ENCODE measurements at places on chromosomes 7 and 10.

DNA sequence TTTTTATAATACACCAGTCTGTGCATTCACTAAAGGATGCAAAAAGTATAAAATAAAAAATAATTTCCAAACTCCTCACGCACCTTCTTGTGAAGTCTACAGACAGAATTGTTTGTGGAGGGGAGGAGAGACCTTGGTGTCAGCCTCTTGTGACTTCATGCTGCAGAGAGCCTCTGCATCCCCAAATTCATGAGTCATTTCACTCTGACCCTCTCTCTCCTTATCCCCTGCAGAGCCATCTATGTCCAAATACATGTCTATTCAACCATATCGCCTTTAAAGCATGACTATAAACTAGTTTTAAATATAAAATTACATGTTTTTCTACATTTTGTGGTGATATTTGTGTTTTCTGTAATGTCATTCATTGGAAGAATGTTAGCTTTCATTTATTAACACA is 6.0 kb downstream of the CREB5 start:
- DNase-seq, result no peak

DNA sequence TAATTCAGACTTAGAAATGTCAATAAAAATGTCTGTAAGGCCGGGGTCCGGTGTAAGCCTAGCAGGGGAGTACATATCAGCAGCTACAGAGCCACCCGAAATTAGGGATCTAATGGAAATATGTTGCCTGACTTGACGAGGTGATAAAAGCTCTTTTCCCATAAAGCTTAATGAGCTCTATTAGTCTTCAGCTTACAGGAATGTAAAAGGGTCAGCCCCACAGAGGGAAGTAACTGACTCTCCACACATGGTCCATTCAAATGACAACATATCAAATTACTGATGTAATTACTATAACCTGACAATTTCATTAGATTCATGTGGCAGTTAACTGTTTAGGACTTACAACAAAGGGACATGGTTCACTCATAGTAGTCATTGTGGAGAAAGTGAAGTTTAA is 62.3 kb downstream of the ATE1 start:
- DNase-seq, result no peak

- no peak for DNase-seq
Observed at GRCh38 chr10:89392974-89393373, 551 bp downstream of the IFIT1 start.

- no peak for DNase-seq
Observed at GRCh38 chr10:23676296-23676695, 237.4 kb downstream of the OTUD1 start.

DNA sequence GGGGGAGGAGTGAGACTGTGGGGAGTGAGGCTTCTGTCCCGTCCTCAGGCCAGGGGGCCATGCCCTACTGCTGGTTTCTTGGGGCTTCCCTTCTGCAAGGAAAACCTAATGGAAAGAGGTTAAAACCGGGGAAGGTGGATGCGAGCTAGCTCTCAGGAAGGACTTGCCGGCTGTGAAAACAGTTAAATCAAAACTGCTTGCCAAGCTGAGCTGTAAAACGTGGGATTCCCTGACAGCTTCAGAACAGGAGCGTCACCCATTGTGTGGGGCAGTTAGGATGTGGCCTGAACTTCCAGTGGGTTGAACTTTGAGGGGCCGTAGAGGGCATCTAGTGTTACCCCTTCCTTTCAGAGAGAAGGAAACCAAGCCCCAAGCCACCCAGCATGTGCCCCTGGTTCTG is 13.1 kb downstream of the TSPAN15 start:
- DNase-seq, result no peak

- no peak for DNase-seq
Observed at GRCh38 chr7:135808206-135808605, 59.6 kb upstream of the FAM180A start.

- no peak for DNase-seq
Observed at GRCh38 chr10:79244841-79245504, 102.3 kb upstream of the PPIF start.

DNA sequence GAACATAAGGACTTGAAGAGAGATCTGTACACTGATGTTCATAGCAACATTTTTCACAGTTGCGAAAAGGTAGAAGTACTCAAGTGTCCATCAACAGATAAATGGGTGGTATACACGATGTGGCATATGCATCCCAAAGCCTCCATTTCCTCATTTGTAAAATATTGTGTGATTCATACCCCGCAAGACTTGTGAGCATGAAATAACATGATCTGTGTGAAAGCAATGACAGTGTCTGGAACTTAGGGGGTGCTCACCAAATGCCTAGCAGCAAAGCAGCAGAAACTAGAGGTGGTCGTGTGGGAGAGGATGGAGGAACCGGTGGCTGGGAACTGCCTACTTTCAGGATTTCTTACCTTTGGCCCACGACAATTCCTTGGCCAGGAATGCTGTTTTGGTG is 135.3 kb upstream of the INSYN2A start:
- DNase-seq, result no peak

GRCh38 chr7:40597517-40597916 is 462.7 kb downstream of the SUGCT start:
- DNase-seq, result no peak

- no peak for DNase-seq
Observed at GRCh38 chr7:45888185-45888992, at the start of gene IGFBP1. Gene IGFBP1 (plus strand): TSS chr7:45888488. CDS start chr7:45888653, 165 bp downstream.

- no peak for DNase-seq
Observed at GRCh38 chr7:147510923-147511322, 1079.6 kb upstream of the C7orf33 start.

- DNase-seq, result no peak
Observed at GRCh38 chr7:140966561-140967233, 42.0 kb upstream of the BRAF start.

DNA sequence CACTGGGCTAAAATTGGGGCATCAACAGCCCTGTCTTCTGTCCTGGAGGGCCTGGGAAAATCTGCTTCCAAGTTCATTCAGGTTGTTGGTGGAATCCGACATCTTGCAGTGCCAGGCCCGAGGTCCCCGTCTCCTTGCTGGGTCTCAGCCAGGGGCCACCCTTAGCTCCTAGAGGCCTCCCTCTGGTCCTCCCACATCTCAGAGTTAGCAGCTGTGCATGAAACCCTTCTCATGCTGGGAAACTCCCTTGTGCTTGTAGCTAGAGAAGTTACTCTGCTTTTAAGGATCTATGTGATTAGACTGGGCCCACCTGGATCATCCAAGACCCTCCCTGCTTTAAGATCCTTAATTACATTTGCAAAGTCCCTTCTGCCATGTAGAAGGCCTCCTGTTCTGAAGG is 15.3 kb downstream of the HIP1 start:
- DNase-seq, result no peak

All from stimulated activated naive CD4-positive, alpha-beta T cell treated with Interleukin-2 at 50 U/mL for 16 hours (primary cell).